Activated CD8-positive, alpha-beta memory T cell treated with anti-CD3 and anti-CD28 coated beads, Interleukin-2, amount 10 ng/mL, durations not matched to agents 7 days and 5 days (primary cell): ENCODE measurements at places on chromosomes 12 and 14.

DNA sequence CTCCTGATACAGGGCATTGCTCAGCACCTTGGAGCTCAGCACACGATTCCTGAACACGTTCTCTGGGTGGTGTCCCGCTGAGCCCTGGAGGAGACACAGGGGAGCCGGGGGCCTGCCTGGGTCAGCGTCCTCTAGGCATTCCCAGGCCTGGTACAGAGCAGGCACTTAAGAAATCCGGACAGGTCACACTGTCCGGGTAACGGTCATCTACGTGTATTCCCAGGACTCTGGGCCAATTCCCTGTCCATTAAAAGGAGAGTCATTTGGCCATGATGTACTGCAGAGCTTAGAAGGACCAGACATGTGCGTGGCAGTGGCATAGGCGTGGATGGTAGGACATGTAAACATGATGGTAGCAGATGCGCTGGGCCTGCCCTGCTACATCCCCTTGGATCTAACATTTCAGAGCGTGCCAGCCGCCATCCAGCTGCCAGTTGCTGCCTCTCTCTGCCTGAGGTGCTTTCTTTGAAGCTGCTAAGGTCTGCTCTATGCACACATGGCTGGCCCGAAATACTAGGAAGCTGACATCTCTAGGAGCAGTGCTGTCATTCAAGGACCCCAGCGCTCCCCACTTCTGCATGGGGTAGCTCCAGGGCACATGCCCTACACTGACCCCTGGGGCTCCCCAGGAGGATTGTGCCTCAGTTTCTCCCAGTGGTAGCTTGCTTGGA lies 273.1 kb upstream of the RTL1 start:
- DNase-seq = peak; percentile 28

- no peak for DNase-seq
These were observed 130.8 kb downstream of the RTN1 start for GRCh38 chr14:59739794-59740193.

- DNase-seq = peak; percentile 57
These were observed 3.2 kb upstream of the ZNF839 start for GRCh38 chr14:102316338-102316742.

DNA sequence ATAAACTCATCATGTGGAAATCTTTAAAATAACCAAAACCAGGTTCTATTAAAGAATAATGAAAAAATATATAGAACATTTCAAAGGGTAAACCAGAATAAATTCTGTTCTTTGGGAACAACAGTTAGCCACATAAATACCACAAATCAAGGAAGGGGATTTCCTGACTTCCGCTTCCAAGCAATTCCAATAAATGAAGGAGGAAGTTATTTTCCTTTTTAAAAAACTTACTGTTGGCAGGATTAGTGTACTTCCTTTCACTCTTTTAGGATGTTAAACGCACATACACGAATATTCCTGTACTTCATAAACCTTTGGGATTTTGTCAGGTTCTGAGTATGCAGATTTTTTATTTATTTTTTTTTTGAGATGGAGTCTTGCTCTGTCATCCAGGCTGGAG lies 13.7 kb upstream of the LIMA1 start:
- no peak for DNase-seq

- DNase-seq = peak; percentile 75
These were observed 95.5 kb upstream of the ETV6 start for GRCh38 chr12:11553871-11554533.

GRCh38 chr14:65750906-65751305 lies 338.4 kb downstream of the FUT8 start:
- no peak for DNase-seq
